ENCODE measurements at places on chromosomes 5 and 9.
A peak's percentile ranks its signal among the peaks of the same experiment; 100 is the strongest.

DNA sequence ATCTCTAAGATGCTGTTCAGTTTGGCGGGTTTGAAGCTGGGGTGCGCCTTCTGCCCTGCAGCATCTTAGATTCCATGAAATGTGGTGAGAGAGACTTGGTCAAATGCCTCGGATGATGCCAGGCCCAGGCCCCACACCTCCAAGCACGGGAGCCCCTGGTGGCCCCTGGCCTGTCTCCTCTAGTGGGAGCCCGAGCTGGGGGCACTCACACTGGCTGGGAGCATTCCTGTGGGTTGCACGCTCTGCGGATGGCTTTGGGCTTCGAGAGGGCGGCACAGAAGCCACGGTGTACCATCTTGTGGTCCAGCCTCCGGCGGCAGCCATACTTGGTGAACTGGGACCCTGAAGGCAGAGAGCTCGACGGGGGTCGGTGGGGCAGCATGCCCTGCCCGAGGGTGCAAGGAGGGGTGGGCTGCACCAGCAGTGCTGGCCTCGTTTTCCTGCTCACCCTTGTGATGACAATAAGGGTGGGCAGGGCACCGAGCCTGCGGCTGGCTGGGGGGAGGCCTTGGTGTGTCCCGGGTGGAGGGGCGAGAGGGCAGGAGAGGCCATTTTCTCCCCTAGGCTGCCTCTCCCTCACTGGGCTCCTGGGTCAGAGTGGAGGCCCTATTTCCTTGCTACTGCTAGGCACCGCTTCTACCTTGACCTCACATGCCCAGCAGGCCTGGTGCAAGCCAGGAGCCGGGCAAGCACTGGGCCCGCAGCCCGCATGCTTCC lies 65.8 kb downstream of the ZNF354C start:
- DNase-seq: no peak

DNA sequence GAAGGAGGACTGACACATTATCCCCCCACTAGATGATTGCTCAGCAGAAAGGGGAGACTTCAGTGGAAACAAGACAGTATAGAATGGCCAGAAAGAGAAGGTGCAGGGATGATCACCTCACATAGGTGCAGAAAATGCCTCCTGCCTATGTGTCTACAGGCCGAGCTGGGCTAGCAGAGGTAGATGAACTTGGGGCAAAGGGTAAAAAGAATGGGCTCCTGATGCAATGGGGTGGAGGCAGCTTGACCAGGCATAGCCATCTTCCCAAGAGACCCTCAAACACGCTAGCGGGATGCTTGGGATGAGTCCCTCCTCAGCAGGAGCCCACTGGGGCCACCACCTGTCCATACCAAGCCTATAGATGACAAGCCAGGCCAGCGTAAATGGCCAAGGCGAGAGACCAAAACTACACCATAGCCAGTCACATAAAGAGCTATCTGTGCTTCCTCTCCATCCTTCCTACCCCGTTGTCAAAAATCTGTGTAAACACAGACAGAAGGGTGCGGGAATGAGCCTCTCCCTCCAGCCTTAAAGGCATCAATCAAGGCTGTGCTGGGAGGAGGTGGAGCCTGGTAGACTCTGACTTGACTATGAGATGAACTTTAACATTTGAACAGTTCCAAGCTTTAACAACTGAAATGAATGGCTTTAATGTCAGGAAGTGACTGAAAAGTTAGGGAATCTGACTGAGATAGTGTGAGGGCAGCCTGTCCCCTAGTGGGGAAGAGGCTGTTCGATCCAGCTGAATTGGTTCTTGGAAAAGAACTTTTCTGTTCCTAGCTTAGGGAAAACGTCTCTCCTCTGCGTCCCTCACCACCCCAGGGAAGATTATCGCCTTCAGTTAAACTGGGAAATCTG lies 10.4 kb downstream of the C9orf152 start:
- no peak for DNase-seq

- DNase-seq: peak; percentile 38
Measured at GRCh38 chr9:19102181-19102630, 498 bp downstream of the HAUS6 start.

GRCh38 chr9:93161786-93162562 lies 22.0 kb upstream of the WNK2 start:
- no peak for DNase-seq

DNA sequence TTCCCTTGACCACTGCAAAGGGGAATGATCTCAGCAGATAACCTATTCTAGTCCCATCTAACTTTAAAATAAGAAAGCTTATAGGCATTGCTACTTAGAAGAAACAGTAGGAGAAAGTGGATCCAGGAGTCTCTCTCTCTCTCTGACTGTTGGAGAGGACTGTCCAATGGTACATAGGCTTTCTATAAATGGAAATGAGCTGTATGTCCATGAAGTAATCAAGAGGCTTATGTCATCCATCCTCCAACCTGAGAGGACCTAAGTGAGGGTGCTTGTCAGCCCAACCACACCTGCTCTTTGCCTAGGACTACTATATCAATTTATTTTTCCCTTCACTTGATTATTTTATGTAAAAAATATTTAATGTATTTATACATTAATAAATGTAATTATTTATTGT lies 172.3 kb downstream of the PAPPA start:
- DNase-seq: no peak

GRCh38 chr9:134758949-134759607 lies 117.5 kb downstream of the COL5A1 start:
- no peak for DNase-seq

- no peak for DNase-seq
Measured at GRCh38 chr5:174523311-174524071, 200.9 kb upstream of the MSX2 start.
